ENCODE measurements at places on chromosomes 1 and 21.

- H3K36me3 ChIP-seq: no peaks in the 10 kb centered on the region
- peaks cover 4% of the 10 kb centered on the region for H3K4me1 ChIP-seq
- DNase-seq: no peak
- no peaks in the 10 kb centered on the region for H3K27me3 ChIP-seq
These were observed 73.0 kb downstream of the ATG4C start for GRCh38 chr1:62856960-62857359.

- no peak overlapping the region for H3K27ac ChIP-seq
- no peak overlapping the region for H3K4me3 ChIP-seq
- H3K4me1 ChIP-seq: no peaks in the 10 kb centered on the region
- no peak for DNase-seq
These were observed 145.0 kb upstream of the DUSP10 start for GRCh38 chr1:221886743-221887414.

DNA sequence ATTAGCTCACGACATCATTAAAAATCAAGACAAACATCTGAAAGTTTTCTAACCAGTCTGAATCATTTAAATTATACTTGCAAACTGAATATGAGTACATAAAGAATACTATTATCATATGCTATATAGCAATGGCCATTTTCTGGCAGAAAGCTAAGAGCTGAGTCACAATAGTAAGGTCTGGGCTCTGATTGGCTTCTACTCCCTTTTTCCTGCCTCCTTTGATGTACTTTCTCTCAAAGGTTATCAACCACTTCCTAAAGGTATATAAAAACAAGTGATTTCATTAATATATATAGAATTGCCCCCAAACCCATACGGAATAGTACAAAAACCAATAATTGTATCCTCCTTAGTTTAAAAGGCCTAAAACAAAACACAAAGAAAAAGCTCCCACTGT is 7.0 kb downstream of the KCNA3 start:
- H3K4me3 ChIP-seq: no peak overlapping the region
- H3K4me1 ChIP-seq: no peaks in the 10 kb centered on the region
- H3K27me3 ChIP-seq: peaks cover 90% of the 10 kb centered on the region
- H3K27ac ChIP-seq: no peak overlapping the region

- no peaks in the 10 kb centered on the region for H3K4me1 ChIP-seq
- DNase-seq: no peak
- H3K4me3 ChIP-seq: no peak overlapping the region
- H3K27ac ChIP-seq: no peak overlapping the region
- peaks cover 12% of the 10 kb centered on the region for H3K27me3 ChIP-seq
These were observed 176.4 kb downstream of the MIS18A start for GRCh38 chr21:32102426-32102825.

GRCh38 chr1:208137193-208137592 is 107.0 kb downstream of the PLXNA2 start:
- H3K36me3 ChIP-seq: no peaks in the 10 kb centered on the region
- no peaks in the 10 kb centered on the region for H3K27me3 ChIP-seq
- H3K27ac ChIP-seq: no peak overlapping the region
- DNase-seq: peak; percentile 18

GRCh38 chr1:108617008-108617723 is 43.7 kb downstream of the HENMT1 start:
- no peak overlapping the region for H3K27ac ChIP-seq
- no peak overlapping the region for H3K4me3 ChIP-seq
- H3K36me3 ChIP-seq: no peaks in the 10 kb centered on the region
- DNase-seq: no peak
- H3K4me1 ChIP-seq: no peaks in the 10 kb centered on the region

GRCh38 chr1:176692431-176692830 is 229.5 kb downstream of the PAPPA2 start:
- no peaks in the 10 kb centered on the region for H3K4me1 ChIP-seq
- no peaks in the 10 kb centered on the region for H3K36me3 ChIP-seq
- DNase-seq: no peak
- H3K27ac ChIP-seq: no peak overlapping the region
- H3K27me3 ChIP-seq: peaks cover 4% of the 10 kb centered on the region
